Stimulated activated CD8-positive, alpha-beta memory T cell treated with anti-CD3 and anti-CD28 coated beads, Interleukin-7, amount 100 ng/mL, for 4 hours (primary cell): ENCODE measurements at places on chromosomes 3 and 15.

DNA sequence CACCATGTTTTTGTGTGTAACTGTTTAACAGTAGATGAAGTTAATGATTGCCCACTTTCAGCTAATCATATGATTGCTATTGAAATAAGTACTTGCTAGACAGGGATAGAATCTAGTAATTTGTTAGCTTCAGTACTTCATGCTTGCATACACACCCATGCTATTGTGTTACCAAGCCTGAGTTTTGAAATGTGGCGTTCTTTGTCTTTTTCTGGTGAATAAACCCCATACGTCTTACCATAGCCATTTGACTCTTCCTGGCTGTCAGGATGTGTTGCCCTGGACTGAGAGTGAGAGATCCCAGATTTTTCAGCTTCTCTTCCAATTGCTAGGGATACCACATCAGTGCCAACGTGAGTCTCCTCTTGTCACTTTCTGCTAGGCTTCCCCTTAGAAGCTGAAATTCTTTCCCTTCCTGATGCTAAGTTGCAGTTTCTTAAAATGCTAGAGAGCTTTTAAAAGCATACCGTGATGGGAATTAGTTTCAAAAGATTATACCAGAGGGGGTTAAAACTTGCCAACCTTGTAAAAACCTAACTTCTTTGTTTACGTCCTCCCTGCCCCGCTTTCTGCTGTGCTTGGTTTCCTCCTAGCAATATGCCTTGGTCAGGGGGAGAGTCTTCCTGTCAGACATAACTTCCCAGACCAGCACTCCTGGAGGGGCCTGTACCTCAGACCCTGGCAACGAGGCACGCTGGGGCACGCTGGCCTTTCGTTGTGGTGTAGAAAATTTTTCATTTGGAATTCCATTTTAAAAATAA, 62.9 kb upstream of the ULK4 start:
- DNase-seq = no peak

DNA sequence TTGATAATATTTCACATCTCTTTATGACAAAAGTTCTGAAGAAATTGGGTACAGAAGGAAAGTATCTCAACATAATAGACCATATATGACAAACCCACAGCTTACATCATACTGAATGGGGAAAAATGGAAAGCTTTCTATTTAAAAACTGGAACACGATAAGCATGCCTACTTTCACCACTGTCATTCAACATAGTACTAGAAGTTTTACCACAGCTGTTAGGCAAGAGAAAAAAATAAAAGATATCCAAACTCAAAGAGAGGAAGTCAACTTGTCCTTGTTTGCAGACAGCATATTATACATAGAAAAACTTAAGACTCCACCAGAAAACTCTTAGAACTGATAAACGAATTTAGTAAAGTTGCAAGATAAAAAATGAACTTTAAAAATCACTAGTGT, 40.3 kb downstream of the COPS2 start:
- no peak for DNase-seq

DNA sequence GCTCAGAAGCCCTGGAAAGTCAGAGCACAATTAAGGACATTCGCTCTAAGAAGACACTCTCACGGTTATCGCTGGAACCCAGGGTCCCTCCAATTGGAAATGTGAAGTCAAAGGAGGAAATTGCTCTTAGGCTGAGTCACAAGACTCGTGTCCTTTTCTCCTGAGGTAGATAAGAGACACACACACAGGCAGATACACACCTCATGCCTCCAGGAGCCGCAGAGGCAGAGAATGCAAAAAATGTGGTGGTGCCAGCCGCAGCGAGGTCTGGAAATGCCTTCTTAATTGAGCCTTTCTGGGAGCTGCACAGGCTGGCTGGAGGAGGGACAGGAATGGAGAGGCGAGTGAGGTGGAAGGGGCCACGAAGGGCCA, 189.3 kb downstream of the OPA1 start:
- DNase-seq = no peak

DNA sequence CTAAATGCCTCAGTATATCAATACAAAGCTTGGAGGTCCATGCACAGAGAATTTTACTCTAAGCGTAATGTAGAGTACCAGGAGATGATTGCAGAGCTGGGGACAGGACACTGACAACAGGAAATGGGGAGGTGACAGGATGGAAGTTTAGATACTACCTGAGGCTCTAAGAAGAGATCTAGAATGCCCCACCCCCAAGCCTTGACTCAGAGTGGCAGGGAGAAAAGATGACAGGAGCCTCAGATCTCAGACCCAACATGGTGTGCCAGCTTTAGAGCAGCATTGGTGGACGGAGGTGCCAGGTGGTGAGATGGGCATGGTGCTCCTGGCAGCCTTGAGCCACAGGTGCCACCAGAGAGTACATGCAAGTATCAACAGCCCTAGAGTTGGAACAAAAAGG, 62.5 kb downstream of the LYZL4 start:
- DNase-seq = no peak
